Stimulated activated CD4-positive, alpha-beta T cell treated with anti-CD3 and anti-CD28 coated beads, Interleukin-15, amount 100 ng/mL, for 1 hour (primary cell): ENCODE measurements at places on chromosomes 12 and 14.

- DNase-seq: no peak
Observed at GRCh38 chr12:125540580-125541204, 475.5 kb downstream of the AACS start.

- DNase-seq: no peak
Observed at GRCh38 chr14:66377574-66377973, 108.6 kb upstream of the CCDC196 start.

DNA sequence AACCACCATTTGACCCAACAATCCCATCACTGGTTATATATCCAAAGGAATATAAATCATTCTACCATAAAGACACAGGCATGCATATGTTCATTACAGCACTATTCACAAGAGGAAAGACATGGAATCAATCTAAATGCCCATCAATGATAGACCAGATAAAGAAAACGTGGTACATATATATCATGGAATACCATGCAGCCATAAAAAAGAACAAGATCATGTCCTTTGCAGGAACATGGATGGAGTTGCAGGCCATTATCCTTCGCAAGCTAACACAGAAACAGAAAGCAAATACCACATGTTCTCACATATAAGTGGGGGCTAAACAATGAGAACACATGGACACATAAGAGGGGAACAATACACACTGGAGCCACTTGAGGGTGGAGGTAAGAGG is 15.7 kb downstream of the CAPRIN2 start:
- DNase-seq: no peak

- no peak for DNase-seq
Observed at GRCh38 chr12:108361606-108362005, 22.5 kb upstream of the CMKLR1 start.

DNA sequence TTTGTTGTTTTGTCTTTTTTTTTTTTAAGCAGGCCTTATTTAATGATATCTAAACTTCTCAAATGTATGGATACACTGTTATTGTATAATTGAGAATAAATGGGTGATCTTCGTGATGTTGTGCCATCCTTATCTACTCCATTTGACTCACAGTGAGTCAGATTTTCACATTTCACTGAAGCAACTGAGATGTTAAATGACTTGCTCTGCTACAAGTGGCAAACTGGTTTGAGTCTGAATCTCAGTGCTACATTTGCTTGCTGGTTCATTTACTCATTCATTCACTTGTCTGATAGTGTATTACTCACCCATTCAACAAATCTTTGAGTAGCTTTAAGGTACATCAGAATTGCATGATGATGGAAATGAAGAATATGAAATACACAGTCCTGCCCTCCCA is 2.6 kb downstream of the KIAA0586 start:
- DNase-seq: no peak
